NK-92 treated with Interleukin-12 subunit alpha and Interleukin-12 subunit beta, amount 100 ng/mL, for 24 hours (cell line): ENCODE measurements at places on chromosomes 3 and 15.

- DNase-seq: no peak
Observed at GRCh38 chr3:122668930-122669730, 11.5 kb upstream of the PARP14 start.

DNA sequence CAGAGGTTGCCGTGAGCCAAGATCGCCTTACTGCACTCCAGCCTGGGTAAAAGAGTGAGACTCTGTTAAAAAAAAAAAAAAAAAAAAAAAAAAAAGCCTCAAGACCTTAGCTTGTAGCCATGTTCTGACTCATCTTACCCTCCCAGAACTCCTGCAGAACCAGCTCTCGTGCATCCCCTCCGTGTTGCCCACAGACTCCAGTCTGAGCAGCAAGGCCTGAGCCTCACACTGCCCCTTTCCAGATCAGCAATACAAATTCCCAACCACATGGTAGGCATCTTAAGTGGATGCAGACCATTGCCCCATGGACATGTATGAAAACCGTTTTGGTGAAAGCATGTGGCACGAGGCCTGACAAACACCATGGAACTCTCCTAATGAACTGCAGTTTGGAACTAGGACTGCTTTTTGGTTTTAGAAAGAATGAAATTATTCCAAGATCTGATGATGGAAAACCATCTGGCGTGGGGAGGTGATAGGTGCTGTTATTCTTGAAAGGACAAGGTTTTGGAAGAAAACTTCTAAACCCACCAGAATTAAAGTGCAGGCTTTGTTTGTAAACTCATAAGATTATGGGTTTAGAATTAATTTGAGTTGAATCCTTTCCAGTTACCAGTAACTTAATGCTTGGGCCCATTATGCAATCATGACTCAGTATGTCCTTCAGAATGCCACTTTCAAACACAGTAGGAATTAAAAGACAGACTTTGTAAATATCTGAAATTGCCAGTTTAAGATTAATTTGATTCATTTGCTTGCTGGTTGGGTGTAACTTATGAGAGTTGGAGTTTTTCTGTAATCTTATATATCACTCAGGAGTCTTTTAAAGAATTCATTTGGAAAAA, 163.7 kb upstream of the LRTM1 start:
- DNase-seq: no peak

- no peak for DNase-seq
Observed at GRCh38 chr3:10726787-10727186, 89.2 kb upstream of the SLC6A11 start.

DNA sequence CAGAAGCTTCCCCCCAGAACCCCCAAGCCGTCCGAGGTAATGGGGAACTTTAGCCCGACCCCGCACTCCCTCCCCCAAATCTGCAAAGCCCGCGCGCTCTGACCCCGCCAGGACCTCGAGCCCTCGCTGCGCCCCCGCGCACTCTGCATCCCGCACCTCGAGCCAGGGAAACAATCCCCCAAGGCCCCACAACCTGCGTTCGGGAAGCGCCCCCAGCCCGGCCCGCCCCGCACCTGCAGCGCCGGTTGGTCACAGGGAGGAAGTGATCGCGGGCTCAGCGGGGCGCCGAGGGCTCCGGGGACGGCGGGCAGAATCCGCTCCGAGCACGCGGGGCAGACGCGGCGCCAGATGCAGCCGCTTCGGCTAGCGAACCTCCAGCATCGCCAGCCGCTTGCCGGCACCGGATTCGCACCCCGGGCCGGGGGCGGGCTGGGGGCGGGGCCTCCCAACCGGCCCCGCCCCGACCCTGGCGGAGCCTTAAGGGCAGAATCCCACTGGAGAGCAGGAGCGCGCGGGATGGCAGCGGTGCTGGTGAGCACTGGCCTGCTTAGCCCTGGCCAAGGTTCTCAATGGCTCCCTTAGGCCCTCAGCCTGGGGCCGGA, at the start of gene CAMKV:
Gene CAMKV, minus strand, starts transcription at position 382 of the 602 bp plus-strand sequence. CDS start 7,518 bp downstream, outside the sequence.
- DNase-seq: no peak

DNA sequence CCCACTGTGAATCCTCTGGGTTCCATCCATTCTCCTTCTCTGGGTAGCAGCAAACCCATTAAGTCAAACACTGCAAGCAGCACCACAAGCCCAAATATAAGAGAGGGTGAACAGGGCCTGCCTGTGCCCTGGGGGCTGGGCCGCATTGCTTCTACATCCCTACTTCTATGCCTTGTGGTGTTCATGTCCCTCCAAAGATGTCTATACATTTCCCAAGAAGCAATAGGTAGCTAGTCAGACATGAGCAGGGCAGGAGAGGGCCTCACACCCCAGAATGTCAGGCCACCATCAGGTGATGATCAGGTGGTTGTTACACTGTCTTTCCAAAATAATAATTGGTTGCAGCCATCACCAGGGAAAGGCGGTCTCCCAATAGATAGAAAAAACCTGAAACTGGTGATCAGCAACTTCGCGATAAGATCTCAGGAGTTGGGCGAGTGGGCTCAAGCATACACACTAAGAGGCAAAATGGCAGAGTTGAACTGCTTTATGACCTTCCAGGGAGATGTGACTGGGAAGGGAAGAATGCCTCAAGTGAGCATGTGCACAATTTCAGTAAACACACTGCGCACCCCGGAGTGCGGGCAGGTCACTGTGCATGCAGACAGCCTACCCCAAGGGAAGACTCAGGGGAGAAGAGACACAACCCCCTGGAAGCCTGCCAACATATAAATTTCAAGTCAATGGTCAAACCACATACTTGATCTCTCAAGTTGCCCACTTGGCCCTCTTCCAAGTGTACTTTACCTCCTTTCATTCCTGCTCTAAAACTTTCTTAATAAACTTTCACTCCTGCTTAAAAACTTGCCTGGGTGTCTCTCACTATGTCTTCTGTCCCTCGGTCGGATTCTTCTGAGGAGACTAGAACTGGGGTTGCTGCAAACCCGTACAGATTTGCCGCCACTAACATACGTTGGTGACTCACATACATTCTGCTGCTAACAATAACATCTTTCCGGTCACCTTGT, 39.9 kb downstream of the KLF15 start:
- DNase-seq: no peak
